ENCODE measurements at places on chromosomes 6 and 20. TPM values are rescaled to one million over a fixed set of nuclear protein-coding genes. Genes with fewer than 3 reads are reported as not detected.
A peak's percentile ranks its signal among the peaks of the same experiment; 100 is the strongest.

- H3K36me3 ChIP-seq = peaks cover 6% of the 10 kb centered on the region
- no peak overlapping the region for H3K27ac ChIP-seq
- peaks cover 7% of the 10 kb centered on the region for H3K4me1 ChIP-seq
- no peaks in the 10 kb centered on the region for H3K27me3 ChIP-seq
- no peak for DNase-seq
Observed at GRCh38 chr6:125671323-125671722, 78.1 kb upstream of the HEY2 start.

DNA sequence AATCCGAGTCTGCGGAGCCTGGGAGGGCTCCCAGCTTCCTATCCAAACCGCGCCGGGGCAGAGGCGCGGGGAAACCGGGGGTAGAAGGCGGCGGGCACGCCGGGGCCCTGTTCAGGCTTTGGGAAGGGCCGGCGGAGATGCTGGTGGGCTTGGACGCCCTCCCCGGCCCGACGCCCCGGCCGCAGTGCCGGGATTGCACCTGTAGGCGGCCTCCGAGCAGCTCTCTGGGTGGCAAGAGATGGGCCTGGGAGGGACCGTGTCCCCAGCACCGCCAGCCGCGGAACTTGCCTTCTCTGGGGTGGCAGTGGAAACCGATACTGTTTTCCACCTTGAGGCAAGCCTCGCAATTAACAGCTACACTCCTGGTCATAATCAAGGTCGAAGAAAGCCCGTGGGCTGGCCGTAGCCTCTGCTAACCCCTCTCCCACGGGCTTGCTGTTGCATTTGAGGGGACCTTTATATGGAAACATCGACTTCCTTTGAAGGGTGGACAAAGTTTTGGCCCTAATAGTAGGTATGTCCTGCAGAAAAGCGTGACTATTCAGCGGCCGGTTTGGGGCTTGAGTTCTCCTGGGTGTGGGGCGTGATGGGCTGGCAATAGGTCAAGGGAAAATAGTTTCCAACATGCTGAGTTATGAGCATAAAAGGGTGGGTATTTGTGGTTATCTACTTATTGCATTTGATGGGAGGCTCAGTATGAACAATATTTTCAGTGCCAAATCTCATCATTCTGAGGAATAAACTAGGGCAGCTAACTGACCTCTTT is 1.1 kb upstream of the JAG1 start:
- H3K27ac ChIP-seq = no peak overlapping the region
- H3K27me3 ChIP-seq = no peaks in the 10 kb centered on the region
- DNase-seq = peak; percentile 84
- H3K4me3 ChIP-seq = peak overlapping the region; percentile 85
- H3K4me1 ChIP-seq = peaks cover 7% of the 10 kb centered on the region

GRCh38 chr6:163398115-163398514 is 16.4 kb upstream of the QKI start:
- H3K4me1 ChIP-seq = peaks cover 5% of the 10 kb centered on the region
- H3K27me3 ChIP-seq = no peaks in the 10 kb centered on the region
- no peak for DNase-seq
- no peak overlapping the region for H3K27ac ChIP-seq

GRCh38 chr20:39605361-39605760 is 643.2 kb downstream of the DHX35 start:
- H3K36me3 ChIP-seq = no peaks in the 10 kb centered on the region
- H3K4me3 ChIP-seq = no peak overlapping the region
- no peak for DNase-seq
- H3K4me1 ChIP-seq = peaks cover 3% of the 10 kb centered on the region

DNA sequence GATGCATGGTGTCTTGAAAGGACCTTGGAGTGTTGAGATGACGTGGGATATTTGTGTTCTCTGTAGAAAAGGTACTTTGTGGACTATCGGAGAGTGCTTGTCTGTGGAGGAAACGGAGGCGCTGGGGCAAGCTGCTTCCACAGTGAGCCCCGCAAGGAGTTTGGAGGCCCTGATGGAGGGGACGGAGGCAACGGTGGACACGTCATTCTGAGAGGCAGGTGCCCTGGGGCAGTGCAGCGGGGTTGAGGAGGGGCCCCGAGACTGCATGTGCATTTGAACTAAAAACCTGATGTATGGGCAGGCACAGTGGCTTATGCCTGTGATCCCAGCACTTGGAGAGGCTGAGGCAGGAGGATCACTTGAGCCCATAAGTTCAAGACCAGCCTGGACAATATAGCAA is 12.9 kb downstream of the MTG2 start:
- H3K4me3 ChIP-seq = no peak overlapping the region
- DNase-seq = no peak
- peaks cover 16% of the 10 kb centered on the region for H3K36me3 ChIP-seq
- H3K4me1 ChIP-seq = no peaks in the 10 kb centered on the region
- no peaks in the 10 kb centered on the region for H3K27me3 ChIP-seq
- no peak overlapping the region for H3K27ac ChIP-seq

DNA sequence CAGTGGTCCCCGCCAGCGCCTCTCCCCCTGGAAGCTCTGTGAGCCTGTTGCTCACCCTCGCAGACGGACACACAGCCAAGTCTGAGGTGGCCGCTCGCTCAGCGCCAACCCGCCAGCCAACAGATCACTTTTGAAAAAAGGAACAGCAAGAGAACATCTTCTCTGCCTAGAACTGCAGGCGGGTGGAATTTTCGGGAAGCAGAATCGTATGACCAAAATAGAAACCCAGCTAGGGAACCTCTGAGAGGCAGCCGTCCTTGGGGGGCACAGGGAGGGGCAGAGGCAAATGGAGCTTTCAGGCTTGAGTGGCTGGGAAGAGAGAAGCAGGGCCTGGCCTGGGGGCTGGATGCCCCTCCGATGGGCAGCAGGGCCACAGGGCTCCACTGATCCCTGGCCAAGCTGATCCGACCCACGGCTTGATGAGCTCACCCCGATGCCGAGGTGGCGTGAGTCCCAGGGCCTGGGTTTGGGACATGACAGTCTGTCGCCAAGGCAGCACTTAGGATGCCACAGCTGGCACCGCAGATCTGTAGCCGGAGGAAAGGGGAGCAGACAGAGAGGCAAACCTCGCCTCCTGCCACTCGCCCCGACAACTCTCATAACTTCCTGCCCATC is 9.8 kb downstream of the NFATC2 start:
- no peak overlapping the region for H3K4me3 ChIP-seq
- H3K4me1 ChIP-seq = no peaks in the 10 kb centered on the region
- no peak for DNase-seq
- H3K27ac ChIP-seq = no peak overlapping the region
- no peaks in the 10 kb centered on the region for H3K36me3 ChIP-seq
- H3K27me3 ChIP-seq = no peaks in the 10 kb centered on the region

- no peak for DNase-seq
- H3K27ac ChIP-seq = no peak overlapping the region
- no peak overlapping the region for H3K4me3 ChIP-seq
- no peaks in the 10 kb centered on the region for H3K27me3 ChIP-seq
- H3K36me3 ChIP-seq = peaks cover 3% of the 10 kb centered on the region
Observed at GRCh38 chr6:67888546-67888885, 746.6 kb upstream of the ADGRB3 start.

The HMGCLL1 gene
- 0.24 TPM for total RNA-seq

The C20orf173 gene
- not detected for total RNA-seq

All from H9 (cell line).